ENCODE measurements at places on chromosomes 3 and 15.

DNA sequence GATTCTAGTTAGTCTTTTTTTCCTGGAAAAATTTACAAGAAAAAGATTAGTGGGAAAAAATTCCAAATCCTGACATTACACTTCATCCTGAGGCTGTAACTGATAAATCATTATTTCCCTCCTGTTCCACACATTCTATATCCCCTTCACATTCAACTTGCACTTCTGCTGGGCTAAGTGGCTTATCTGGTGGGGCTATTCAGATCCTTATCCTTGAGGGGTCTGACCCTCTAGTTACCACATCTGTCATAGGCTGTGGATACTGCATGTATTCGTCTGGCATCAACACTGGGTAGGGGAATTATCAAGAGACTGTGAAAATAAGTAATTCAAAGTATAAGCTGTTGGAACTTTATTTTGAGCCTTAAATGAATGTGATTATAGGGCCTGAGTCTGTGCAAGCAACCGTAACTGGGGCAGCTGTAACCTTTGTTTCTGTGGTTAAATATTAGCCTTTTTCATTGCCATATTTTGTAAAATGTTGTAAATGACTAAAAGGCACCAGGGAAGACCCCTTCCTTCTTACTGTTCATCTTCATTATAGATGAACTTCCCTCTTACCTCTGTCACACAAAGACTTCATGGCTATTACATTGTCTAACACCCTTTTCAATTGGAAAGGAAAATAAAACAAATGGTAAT lies 28.0 kb upstream of the TEX9 start:
- no peak for DNase-seq

DNA sequence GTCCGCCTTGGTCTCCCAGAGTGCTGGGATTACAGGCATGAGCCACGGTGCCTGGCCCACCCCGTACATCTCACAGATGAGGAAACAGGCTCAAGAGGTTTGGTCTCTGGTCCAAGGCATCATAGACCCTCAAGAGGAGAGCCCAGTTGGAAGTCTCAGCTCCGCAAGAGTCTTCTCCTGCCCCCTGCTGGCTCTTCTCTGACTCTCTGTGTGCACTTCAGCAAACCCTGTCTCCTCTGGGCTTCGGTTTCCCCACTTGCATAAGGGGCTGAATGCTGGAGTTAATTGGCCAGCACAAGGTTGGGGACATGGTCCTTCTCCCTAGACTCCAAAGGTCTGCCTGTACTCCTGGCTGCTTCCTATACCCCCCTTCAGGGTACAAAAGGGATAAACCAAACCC lies 3.9 kb downstream of the MST1R start:
- DNase-seq: no peak

DNA sequence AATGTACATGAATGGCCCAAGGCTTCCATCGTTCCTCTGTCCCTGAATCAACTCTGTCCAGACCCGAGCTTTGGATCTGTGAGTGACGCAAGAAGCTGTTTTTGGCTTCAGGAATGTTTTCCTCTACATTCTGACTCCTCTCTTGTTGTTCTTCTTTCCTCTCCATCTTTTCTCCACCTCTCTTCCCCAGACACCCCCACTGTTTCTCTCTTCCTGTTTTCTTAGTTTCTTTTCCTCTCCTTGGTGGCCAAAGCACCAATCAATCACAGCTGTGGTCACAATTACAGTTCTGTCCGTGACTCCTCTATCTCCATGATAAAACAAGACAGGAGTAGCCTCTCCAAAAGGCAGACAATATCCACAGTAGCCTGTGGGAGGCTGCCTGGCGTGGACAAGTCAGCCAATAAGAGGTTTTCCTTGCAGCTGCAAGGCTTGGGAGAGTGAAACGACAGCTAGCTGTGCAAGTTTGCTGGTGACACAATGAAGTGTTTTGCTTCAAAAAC lies 4.9 kb upstream of the TMEM212 start:
- no peak for DNase-seq

GRCh38 chr15:27427276-27427675 lies 456.3 kb downstream of the GABRG3 start:
- DNase-seq: no peak

DNA sequence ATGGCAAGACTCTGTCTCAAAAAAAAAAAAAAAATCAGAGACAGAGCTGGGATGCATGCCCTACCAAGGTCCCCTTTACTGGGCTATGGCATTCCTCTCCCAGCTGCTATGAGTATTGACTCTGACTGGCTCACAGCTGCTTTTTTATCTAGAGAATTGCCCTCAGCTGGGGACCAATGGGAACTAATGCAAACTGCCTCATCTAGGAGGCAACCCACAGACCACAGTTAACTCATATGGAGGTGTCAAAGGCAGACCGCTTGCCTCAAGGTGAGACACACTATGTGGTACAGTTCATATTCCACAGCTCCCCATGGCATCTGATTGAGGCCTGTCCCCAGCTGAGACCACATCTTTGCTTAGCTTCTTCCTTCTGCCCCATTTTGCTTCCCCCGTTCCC lies 183.5 kb upstream of the EOMES start:
- no peak for DNase-seq

DNA sequence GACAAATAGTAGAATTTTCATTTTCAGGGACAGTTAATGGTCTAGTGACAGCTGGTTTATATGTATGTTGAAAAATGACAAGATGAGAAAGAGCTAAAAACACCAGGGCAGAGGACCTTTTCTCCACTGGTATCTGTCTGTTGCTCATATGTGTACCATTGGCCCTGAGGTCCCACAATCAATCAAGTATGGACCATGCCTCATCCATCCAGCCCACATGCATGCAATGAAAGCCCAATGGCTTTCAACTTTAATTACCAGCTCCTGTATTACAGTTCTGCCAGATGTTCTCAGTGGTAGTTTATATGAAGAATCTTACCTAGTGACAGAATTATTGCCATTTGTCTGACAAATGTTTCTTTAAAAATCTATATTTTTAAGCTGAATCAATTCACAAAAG lies 234.1 kb downstream of the ZMAT3 start:
- DNase-seq: no peak

DNA sequence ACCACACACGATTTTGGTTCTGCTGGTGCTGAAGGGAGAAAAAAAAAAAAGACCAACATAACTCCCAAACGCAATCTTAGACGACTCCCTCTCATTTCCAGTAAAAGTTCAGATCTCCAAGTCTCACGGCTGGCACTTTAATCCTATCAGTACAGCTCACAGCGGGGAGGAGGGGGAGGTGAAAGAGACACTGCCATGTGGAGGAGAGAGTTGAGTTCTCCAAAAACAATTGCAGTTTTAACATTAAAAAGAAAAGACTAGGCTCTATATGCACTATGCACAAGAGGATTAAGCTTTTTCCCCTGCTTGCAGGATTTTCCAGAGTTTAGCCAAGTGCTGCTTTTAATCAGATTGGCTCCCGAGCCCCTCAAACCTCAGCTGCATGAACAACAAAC lies 16.8 kb downstream of the BMF start:
- DNase-seq: no peak

- DNase-seq: no peak
Observed at GRCh38 chr15:47987908-47988532, 132.8 kb upstream of the SLC24A5 start.

DNA sequence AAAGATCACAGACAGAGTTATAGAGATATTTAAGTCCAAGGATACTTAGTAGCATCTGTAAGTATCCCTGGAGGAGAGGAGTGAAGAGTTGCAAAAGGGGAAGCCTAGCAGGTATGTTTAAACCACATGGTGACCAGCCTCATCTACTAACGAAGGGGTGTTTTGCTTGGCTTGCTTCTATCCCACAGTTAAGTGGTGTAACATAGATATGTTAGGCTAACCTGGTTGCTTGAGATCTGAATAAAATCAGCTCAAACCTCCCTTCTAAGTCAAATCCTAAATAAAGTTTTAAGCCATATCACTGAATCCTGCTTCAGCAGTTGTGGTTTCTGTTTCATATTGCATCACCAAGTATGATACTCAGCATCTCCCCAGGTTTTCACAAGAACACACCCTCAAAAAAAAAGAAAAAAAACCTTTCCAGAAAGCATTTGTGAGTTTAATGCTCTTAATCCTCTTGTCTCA lies 880.2 kb downstream of the ROBO1 start:
- DNase-seq: no peak

GRCh38 chr3:196708467-196708866 lies 3.6 kb downstream of the CEP19 start:
- DNase-seq: no peak

- DNase-seq: no peak
Observed at GRCh38 chr15:82928711-82929110, 23.8 kb downstream of the HOMER2 start.

DNA sequence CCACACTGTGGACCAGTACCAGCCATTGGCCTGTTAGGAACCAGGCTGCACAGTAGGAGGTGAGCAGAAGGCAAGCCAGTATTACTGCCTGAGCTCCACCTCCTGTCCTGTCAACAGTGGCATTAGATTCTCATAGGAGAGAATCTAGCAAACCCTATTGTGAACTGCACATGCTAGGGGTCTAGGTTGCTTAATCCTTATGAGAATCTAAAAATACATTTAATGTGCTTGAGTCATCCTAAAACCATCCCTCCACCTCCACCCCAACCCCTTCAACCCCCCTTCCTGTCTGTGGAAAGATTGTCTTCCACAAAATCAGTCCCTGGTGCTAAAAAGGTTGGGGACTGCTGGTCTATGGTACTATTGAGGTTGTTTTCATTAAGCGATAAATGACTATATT lies 49.3 kb upstream of the KCNAB1 start:
- DNase-seq: no peak

GRCh38 chr3:87318617-87319021 lies 42.2 kb upstream of the POU1F1 start:
- DNase-seq: no peak

GRCh38 chr3:67678665-67679064 lies 24.3 kb upstream of the SUCLG2 start:
- no peak for DNase-seq

DNA sequence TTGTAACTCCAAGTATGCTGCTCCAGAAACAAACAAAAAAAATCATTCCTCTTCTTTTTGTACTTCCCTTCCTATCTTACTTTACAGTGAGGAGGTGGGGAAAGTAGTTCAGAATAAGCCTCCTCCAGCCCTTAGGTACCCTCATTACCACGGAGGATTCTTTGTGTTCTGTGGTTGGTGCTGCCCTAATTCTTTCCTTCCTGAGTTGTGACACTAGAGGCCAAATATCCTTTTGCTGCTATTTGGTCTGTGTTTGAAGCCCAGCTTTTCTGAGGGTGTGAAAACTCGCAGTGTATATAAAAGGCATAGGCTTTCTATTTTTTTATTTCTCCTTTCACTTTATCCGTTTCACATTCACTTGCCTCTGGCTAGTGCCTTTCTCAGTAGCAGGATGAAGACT lies 98.2 kb downstream of the HHLA2 start:
- no peak for DNase-seq

GRCh38 chr3:178010306-178010705 lies 525.9 kb upstream of the KCNMB2 start:
- DNase-seq: no peak

- no peak for DNase-seq
Observed at GRCh38 chr3:195087328-195087727, 183.6 kb downstream of the XXYLT1 start.

Data from T-helper 17 cell (primary cell).